Placental pericyte (primary cell): ENCODE measurements at places on chromosomes 2 and 18. TPM values are rescaled to one million over a fixed set of nuclear protein-coding genes. Genes with fewer than 3 reads are reported as not detected.

The BABAM2 gene
- total RNA-seq, result 19.8 and 26.3 TPM in 2 replicates

The ANXA4 gene
- total RNA-seq, result 24.1 and 32.8 TPM in 2 replicates

The PCARE gene
- not detected in 2 replicates for total RNA-seq

The SETBP1 gene
- 0.44 and 2.0 TPM in 2 replicates for total RNA-seq

The SIGLEC15 gene
- total RNA-seq, result 1.1 and 4.7 TPM in 2 replicates

The VWA3B gene
- not detected in 2 replicates for total RNA-seq

The KRTCAP3 gene
- not detected in 2 replicates for total RNA-seq
